ENCODE measurements at places on chromosomes 6 and 20.

DNA sequence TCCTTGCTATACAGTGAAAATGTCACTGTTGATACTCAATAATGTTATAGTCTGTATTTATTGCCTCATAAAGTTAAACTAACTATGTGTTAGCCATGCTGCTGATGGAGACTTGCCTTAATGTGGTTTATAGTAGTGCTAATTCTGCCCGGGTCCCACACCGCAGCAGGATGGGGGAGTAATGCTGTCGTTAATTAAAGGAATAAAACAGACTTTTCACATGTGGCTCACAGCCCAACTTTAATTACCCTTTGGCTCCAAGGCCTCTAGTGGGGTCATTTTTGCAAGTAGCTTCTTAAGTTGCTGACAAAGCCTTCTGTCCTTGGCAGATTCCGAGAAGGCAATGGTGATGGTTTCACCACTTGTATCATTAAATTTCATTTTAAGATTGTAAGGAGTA is 634.3 kb downstream of the TBC1D32 start:
- DNase-seq, result no peak

GRCh38 chr20:58554541-58554940 is 39.3 kb upstream of the APCDD1L start:
- DNase-seq, result no peak

GRCh38 chr6:111677249-111677990 is 71.7 kb upstream of the TRAF3IP2 start:
- DNase-seq, result no peak

DNA sequence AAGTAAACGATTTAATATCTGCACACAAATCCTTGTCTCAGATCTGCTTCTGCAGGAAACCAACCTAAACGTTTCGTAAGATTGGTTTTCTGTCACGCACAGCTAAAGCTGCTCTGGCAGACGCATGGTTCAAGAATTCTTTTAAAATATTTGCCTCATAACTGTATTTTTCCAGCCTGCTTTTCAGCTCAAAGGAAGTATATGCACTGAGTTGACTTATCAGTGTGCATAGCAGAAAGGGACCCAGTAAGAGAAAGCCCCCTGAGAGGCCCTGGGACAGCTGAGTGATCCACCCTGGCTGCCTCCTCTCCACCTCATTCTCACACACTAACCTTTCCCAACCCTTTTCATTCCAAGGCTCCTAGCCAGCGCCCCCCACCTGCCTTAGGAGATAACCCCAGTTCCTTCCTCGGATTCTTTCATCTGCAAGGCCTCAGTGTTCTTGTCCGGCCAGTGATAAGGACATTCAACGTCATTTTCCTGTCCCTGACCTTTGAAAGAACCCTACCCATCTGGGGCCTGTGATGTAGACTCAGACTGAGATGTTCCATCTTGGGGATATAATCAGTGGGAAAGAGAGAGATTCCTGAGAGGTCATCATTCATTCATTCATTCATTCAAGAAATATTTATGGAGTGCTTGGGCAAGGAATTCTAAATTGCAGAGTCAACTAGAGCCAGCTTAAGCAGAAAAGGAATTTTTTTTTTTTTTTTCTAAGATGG is 22.4 kb upstream of the SLC9A8 start:
- DNase-seq, result no peak

DNA sequence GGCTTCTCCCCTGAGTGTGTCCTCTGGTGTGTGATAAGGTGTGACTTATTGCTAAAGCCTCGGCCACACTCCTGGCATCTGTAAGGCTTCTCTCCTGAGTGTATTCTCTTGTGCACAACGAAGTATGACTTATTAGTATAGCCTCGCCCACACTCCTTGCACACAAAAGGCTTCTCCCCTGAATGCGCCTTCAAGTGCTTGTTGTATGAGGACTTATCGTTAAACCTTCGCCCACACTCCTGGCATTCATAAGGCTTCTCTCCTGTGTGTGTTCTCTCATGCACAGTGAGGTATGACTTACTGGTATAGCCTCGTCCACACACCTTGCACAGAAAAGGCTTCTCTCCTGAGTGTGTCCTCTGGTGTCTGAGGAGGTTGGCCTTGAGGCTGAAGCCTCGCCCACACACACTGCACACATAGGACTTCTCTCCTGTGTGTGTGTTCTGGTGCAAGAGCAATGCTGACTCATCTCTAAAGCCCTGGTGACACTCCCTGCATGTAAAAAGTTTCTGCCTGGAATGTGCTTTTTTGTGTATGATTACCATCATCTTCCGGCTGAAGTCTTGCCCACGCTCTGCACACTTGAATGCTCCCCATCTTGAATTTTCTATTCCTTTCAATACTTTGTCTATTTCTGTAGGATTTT is 20.4 kb downstream of the ZNF337 start:
- no peak for DNase-seq

- no peak for DNase-seq
These were observed 8.8 kb downstream of the CDKAL1 start for GRCh38 chr6:20542927-20543602.

DNA sequence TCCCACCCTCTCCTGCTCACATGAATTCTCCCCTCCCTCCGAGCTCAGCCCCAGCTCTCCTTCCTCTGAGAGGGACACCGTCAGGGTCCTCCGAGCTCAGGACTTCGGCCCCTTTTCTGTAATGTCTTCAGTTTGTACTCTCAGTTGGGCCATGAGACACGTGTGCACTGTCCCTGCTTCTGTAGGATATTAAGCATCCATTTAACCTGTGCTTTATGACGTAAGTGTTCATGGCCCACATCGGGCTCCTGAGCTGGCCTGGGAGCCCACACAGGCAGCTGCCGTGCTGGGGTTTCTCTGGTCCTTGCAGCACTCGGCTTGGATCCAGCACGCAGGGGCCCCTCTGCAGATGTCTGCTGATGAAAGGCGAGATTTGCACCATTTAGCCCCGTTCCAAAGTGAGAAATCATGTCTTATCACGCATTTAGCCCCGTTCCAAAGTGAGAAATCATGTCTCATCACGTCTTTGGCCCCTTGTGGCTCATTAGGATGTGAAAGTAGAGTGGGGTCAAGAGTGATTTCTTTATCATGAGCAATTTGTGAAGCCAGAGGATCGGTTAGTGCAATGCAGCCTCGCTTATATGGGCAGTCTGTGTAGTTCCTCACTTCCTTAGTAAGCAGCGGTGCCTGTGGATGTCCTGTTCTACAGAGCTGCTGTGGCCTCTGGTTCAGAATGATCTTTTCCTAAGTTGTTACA is 25.3 kb downstream of the DUSP22 start:
- DNase-seq, result no peak

GRCh38 chr6:143700684-143701348 is 23.1 kb downstream of the PHACTR2 start:
- no peak for DNase-seq

DNA sequence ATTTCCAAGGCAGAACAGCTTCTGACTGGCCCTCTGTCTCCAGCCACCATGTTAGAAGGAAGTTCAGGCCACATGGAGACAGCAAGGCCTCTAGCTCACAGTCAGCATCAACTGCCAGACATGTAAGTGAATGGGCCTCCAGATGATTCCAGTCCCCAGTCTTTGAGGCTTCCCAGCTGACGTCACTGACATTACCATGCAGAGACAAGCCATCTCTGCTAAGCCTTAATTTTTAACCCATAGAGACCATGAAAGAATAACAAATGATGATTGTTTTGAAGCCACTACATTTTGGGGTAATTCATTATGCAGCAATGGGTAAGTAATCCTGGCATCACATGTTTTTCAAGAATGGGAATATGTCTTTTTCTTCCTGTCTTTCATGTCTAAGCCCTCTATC is 11.3 kb upstream of the DEFB129 start:
- DNase-seq, result no peak

- no peak for DNase-seq
These were observed 292.9 kb downstream of the PLCB1 start for GRCh38 chr20:8425016-8425415.

DNA sequence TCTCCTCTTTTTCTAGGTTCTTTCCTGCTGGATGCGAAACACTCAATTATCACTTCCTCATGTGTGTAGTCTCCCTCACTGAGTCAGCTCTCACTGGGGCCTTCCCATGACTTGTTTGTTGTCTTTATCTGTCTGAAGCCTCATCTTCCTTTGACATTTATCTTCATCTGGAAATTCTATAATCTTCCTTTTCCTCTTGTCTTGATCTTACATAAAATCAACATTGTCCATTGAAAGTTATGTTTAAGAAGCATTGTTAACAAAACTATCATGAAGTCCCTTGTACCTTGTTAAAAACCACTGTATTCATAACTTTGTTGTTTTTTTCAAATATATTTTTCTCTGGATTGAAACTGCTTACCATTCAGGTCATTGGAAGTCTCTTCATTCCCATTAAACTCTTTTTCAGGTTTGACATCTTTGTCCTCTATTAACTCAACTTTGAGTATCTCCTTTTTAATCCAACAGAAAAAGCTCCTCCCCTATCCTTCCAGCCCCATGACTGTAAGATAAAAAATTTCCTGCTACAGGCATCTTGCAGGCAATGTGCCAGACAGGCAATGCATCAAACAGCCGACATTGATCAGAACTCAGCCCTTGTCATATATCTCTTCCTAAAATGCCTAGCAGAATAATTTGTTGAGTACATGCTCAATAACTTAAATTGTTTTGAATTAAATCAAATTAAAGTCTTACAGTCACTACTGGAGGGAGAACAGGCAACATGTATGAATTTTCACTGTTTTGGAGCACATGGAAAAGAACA is 34.8 kb downstream of the MYLIP start:
- no peak for DNase-seq

DNA sequence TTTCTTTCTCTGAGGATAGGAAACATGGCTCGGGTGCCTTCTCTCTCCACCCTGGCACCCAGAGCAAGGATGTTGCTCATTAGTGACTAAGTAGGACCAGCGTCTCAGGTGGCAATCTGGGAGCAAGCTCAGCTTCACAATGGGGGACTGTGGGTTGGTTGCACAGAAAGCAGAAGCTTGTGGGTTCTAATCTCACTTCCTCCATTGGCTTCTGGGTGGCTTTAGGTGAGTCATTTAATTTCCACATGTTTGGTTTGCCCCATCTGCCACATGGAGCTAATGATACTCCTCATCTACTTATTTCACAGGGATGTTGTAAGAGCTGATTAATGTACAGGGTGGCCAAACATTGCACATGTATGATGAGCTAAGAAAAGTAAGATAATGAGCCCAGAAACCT is 54.8 kb upstream of the AKIRIN2 start:
- peak; percentile 9 for DNase-seq

- DNase-seq, result no peak
These were observed 51.1 kb downstream of the MYLIP start for GRCh38 chr6:16179970-16180431.

GRCh38 chr6:27053738-27054137 is 193.8 kb upstream of the PRSS16 start:
- no peak for DNase-seq

DNA sequence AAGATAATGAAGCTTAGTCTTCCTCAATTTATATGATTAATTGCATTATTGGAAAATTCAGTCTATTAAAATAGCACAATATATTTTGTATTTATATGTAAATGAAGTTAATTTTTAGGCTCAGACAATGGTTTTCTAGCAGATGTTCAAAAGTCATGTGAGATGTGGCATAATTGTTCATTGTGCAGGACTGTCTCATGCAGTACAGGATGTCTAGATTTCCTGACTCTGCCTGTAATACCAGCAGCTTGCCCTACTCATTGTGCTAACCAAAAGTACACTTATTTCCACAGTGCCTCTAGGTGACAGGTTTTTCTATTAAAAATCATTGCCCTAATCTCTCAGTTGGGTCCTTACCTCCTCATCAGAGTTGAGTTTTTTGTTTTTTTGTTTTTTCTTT is 12.4 kb downstream of the RALGAPB start:
- no peak for DNase-seq

DNA sequence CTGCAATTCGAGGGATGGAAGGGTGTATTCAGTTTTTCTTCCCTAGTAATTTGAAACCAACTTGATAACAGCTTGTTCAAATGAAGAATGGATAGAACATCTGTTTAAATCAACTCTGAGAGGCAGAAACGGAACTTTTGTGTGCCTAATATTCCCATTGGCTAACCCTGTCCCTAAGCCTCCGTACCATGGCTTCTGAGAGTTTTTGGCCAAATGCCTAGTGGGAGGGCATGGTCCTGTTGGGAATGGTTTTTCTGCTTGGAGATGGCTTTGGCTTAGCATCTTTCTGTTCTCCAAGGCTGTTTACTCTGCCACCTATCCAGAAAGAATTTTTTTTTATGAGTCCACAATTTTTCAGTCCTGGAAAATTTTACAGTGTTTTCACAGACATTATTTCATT is 126.7 kb upstream of the MLIP start:
- DNase-seq, result no peak

DNA sequence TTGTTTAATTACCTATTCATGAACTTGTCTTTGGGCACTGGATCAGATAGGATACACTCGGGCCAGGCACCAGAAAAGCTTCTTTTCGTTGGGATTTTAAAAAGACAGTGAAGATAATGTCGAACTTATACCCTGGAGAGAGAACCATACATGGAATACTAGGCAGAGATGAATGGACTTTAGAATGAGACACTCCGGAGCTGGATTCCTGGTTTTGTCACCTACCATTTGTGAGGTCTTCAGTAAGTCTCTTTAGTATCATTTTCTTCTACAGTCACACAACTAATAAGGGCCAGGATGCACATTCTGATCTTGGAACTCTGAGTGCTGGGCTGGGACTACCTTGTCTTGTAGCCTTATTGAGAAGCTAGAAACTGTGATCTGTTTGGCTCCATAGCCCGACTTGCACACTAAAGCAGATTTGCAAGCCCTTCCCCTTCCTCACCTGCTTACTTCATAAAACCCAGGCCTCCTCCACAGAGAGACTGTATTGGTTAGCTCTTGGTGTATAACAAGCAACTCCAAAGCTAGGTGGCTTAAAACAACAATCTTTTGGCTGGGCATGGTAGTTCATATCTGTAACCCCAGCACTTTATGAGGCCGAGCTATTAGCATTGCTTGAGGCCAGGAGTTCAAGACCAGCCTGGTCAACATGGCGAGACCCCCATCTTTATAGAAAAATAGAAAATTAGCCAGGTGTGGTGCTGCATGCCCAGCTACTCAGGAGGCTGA is 7.4 kb upstream of the IFT52 start:
- no peak for DNase-seq

DNA sequence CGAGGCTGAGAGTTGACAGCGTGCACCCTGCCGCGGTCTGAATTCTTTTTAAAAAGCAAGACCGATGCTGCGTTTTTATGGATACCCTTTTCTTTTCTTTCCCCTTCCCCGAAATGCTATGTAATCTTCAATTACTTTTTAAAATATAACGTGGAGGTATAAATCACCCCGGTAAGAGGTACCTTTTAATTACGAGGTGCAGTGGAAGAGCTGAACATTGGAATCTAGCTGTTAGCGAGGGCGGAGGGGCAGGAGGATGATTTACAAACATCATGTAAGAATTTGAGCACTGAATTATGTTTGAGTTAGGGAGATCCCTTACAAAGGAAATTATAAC is 1.2 kb downstream of the EYA2 start:
- no peak for DNase-seq

GRCh38 chr6:166228839-166229528 is 61.3 kb upstream of the TBXT start:
- DNase-seq, result no peak

DNA sequence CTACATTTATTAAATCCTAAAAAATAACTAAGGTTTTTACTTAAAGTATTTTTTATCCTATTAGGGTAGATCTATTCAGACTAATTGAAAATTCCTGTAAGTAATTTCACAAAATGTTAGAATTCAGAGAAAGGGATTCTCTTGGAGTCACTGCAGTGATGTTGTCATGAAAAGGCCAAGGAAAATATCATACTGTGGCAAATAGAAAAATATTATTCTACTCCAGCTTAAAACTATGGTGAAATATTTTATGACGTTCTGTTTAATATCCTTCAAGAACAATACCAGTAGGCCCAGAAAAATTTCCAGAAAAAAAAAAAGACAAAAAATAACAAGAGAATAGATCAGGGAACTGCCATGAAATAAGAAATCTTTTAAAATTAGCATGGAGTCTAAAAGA is 73.6 kb downstream of the FILIP1 start:
- no peak for DNase-seq

GRCh38 chr6:135227349-135227748 is 46.2 kb downstream of the MYB start:
- DNase-seq, result no peak
